ENCODE measurements at places on chromosomes 6 and 20.

DNA sequence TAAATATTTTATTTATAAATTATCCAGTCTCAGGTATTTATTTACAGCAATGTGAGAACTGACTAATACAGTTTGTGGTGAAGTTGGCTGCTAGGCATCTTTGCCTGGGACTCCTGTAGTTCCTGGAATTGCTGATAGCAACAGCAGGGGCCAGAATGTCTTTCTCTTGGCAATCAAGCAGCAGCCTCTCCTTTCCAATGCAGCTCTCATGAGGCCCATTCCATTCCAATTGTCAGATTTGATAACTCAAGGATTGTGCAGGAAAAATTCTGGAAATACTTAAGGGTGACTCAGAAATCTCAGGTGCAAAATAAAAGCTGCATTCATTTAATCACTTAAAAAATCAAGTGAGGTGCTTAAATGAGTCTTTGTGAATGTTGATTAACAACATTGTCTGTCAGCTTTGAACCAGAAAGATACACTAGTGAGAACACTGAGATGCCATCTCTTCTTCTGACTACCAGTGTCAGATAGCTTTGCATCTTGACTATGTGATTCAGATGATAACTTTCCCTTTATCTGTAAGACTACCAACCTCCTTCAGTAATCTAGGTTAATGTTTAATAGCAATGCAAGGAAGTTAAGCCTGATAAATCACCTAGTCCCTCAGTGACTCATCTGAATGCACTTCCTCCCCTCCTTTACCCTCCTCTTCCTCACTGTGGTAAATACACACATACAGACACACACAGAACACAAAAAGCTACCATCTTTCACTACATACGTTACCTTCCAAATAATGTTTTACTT is 32.1 kb upstream of the COL21A1 start:
- peak; percentile 30 for DNase-seq

GRCh38 chr6:138996524-138996923 is 8.5 kb upstream of the REPS1 start:
- peak; percentile 51 for DNase-seq

DNA sequence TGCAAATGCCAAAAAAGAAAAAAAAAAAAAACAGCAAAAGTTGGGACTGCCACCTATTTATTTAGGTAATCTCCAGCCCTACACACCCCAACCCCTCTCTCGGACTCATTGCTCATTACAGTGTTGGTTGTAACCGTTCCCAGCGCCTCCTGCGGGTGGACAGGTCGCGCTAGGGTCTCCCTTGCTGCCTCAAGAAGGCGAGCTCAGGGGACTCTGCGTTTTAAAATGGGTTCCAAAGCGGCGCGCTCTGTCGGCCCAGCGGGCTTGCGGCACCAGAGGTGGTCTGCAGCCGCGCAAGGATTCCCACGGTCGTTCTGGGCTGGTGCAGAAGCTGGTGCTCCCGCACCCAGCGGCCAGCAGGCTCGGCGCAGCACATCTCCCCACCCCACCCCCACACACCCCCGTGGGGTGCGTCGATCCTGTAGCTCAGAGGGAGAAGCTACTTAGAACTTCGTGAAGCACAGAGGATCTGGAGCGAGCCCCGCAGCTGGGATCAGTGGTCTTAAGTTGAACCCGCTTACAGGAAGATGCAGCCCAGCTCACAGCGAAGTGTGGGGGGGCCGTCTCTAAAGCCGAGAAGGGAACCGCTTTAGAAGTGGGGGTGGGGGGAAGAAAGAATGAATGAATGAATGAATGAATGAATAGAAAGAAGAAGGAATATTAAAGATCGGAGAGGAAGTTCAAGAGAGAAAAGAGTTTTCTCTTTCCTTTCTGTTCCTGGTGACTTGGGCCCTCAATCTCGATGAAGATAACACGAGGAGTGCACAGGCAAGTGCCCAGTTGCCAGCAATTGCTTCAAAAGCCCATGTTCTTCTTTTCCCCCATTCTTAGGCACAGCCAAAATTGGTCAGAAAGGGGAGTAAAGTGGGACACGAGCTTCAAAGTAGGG is 780 bp downstream of the TFAP2A start:
- DNase-seq = peak; percentile 72

- peak; percentile 30 for DNase-seq
Observed at GRCh38 chr6:131532580-131533039, 40.4 kb upstream of the ARG1 start.

DNA sequence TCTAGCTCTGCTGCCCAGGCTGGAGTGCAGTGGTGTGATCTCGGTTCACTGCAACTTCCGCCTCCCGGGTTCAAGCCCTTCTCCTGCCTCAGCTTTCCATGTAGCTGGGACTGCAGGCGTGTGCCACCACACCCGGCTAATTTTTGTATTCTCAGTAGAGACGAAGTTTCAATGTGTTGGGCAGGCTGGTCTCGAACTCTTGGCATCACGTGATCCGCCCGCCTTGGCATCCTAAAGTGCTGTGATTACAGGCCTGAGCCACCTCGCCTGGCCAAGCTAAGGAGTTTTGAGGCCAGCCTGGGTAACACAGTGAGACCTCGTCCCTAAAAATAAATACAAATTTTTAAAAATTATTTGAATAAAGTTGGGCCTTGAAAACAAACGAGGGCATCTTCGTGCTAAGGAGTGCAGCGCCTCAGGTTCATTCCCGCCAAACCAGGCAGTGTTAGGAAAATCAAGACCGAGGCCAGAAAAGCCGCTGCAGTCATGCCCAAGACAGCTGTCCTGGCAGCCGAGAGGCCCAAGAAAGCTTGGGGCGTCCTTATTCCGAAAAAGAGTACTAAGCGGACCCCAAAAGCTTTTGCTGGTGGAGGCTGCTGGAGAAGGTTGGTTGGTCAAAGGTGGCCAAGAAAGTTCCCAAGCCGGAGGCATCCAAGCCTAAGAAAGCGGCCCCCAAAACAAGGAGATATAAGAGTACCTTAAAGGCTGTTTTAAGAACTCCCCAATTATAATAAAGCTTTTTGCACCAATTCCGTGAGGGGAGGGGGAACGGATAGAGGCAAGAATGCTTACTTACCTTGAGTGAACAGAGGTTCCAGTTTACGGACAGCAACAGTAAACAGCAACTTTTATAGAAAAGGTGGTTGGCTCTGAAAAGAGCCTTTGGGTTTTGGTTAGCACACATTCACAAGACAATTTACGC is 109.0 kb downstream of the HFE start:
- DNase-seq = no peak

GRCh38 chr20:45229264-45230056 is 8.3 kb downstream of the SEMG2 start:
- peak; percentile 34 for DNase-seq

GRCh38 chr6:107045826-107046675 is 18.1 kb downstream of the MTRES1 start:
- DNase-seq = no peak

DNA sequence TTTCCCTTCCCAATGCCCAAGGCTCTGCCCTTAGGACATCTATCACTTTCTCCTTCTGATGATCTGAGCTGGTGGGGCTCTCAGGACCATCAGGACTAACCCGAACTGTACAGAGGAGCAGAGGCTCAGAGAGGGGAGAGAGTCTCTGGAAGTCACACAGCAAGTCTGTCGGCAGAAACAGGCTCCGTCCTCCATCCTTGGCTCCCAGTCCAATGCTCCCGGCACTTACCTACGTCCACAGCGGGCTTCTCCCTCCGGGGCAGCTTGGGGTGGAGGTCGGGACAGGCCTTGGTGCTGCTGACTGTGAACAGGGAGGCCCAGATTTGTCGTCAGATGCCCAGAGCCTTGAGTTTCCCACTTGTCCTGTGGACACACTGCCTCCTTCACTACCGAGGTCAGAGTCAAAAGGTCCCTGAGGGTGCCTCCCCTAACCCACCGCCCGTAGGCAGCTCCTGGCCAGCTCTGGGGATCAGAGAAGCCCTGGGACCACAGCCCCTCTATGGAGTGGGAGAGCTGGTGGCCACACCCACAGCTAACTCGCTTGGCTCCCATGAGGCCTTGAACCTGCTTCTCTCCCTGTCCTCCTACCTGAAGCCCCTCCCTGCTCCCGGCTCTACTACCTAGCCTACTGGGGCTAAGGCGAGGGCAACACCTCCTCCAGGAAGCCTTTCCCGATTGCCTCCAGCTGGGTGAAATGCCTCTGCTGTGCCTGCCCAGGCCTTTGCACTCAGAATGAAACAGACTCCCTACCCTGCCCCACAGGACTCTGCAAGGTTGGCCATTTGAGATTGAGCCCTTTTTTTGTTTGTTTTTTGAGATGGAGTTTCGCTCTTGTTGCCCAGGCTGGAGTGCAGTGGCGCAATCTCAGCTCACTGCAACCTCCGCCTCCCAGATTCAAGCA is 22.6 kb downstream of the VSTM2L start:
- DNase-seq = no peak

- DNase-seq = peak; percentile 59
Observed at GRCh38 chr20:973785-974194, 28.3 kb downstream of the RSPO4 start.

All from bronchial epithelial cell (primary cell).